ENCODE measurements at places on chromosomes 2 and 18.

DNA sequence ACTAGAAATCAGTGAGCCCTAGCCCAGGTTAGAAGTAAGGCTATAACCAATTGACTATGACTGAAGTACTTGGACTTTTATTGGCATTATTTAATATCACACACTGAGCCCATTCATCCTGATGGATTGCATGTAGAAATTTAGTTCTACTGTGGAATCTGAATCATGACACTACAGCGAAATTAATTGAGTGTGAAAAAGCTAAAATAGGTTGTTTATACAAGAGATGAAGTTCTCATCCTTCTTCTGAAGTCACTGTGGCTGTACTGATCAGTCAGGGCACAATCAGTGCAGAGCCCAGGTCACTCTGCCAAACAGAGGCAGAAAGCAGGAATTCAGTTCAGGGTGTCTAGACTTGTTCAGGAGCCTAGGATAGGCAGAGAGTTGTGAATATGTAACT lies 158.9 kb downstream of the BABAM2 start:
- no peak for DNase-seq

DNA sequence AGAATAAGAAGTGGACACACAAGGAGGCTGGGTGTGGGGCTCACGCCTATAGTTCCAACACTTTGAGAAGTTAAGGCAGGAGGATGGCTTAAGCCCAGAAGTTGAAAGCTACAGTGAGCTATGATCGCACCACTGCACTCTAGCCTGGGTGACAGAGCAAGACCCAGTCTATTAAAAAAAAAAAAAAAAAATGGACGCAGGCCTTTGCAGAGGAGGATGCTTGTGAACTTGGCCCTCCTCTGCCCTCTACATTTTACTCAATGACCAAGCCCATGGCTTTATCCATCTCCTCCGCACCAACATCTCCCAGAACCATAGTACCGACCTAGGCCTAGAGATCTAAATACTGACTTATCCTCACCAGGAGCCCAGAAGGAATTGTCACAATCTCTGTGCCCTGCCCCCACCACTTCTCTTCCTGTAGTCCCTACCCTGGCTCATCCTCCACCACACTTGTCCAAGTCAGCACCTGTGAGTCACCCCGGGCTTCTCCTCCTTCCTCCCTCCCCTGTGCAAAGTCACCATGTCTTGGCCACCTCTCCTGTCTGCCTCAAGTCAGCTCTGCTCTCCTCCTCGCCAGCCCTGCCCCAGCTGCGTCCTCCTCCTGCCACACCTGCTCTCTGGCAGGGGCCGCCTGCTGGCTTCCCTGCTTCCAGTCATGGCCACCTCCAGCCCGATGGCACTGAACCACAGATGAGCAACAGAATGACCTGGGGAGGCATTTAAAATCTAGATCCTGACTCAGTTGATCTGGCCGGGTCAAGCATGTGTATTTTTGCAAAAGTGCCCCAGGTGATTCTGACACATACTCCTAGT lies 35.8 kb upstream of the ASPRV1 start:
- DNase-seq: peak; percentile 8

GRCh38 chr2:64128943-64129391 lies 15.3 kb downstream of the PELI1 start:
- DNase-seq: no peak

DNA sequence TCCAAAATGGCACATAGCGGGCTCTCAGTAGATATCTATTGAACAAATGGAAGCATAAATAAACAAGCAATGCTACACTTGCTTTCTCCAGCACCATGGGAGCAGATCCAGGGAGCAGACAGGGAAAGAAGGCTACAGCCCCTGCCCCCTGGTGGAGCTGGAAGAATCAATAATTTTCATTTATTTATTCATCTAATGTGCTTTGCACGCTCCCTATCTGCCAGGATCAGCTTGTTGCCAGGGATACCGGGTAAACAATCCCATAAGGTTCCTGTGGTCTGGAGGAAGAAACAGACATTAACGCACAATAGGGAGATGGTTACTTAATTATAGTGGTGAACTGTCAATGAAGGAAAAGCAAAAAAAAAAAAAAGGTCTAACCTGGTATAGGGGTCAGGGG lies 40.1 kb upstream of the CLASP1 start:
- DNase-seq: no peak

GRCh38 chr18:28820353-28820752 lies 643.4 kb upstream of the CDH2 start:
- DNase-seq: no peak

DNA sequence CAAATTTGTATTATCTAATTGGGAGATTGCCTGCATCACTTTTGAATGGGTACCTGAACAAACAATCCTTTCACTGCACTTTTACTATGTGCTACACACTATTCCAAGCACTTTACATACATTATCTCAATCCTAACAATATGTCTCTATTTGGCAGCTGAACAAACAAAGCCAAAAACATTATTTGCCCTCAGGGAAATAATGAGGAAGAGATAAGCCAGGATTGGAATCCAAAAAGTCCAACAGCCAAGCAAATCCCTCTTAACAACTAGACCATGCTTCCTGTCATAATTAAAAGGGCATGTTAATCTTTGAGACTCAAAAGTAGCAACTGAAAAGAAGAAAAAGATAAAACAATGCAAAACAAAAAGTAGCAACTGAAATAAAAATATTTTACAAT lies 32.1 kb downstream of the RPRD1A start:
- no peak for DNase-seq

- DNase-seq: no peak
These were observed 64.1 kb downstream of the CPS1 start for GRCh38 chr2:210620456-210620855.

DNA sequence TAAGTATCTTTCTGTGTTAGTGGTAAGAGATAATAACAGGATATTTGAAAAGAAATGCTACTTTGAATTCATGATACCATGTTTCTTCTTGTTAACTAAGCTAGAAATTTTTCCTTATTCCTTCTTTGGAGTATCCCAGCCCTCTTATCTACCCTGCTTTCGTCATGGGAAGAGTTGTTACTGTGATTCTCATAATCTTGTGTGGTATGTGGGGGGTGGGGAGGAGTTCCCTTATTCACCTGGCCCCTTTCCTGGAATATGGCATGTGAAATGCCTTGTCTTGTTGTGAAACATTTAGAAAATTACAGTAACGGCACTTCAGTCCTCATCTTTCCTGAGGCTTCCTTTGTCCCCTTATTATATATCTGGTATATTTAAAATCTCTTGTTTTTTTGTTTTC lies 129.9 kb downstream of the NCOA1 start:
- no peak for DNase-seq

DNA sequence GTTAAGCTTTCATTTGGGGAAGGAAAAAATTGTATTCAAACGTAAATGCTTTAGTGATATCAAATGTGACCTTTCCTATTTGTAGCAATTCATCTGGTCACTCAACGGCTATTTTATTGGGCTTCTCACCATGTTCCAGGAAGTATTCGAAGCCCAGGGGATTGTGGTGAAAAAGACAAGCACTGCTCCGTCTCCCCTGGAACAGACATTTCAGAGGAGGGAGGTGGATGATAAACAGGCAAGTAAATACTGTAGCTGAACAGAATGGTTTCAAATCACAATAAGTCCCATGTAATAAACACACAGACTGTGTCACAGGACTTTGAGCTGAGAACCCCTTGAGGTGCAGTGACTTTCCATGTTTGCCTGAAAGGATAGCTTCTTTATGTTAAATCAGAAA lies 464.7 kb upstream of the HNRNPA3 start:
- no peak for DNase-seq

DNA sequence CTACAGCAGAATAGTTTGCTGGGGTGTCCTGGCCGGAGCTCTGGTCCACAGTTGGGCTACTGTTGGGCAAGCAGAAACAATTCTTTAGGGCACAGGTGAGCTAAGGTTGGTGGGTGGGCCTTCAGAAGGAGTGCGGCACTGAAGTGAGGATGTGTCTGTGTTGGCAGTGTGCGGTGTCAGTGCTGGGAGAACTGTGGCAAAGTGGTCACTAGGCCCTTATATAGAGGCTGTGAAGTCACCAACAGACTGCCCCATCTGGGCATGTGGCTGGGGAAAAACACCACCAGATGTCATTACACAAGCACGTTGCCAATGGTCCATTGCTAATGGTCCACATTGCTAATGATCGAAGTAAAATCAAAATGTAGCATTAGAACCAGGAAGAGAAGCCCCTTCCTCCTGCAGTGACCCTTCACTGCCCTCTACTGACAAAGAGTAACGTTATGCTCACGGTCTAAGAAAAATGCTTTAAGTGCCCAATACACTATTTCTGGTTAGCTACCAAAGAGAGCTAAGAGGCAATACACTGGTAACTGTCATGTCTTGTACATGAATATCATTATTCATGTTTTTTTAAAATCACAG lies 21.3 kb downstream of the SCN1A start:
- DNase-seq: no peak

GRCh38 chr18:3032721-3033120 lies 19.8 kb upstream of the LPIN2 start:
- no peak for DNase-seq

All from stimulated activated CD4-positive, alpha-beta T cell treated with anti-CD3 and anti-CD28 coated beads, TNF-alpha, amount 100 ng/mL, for 24 hours (primary cell).